ENCODE measurements at places on chromosomes 11 and 22.

DNA sequence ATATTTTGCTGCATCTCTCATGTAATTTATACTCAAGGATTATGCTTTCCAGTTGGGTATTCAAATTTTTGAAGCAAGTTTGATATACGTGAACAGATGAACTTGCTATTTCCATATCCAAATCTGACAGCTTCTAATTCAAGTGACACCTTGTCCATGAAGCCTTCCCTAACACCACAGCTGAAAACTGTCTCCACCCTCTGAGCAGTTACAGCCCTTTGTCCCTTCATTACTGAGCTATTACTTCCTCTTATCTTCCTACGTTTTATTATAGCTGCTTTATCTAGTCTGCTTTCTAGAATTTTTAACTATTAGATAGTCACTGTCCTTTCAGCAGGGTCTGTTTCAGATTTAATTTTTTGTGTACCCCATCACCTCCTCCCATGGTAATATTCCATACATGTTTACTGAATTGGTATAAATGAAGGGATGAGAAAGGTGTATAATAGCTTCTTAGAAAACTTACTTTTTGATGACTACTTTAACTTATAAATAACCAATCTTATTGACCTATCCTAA lies 13.3 kb upstream of the PRSS23 start:
- no peak for DNase-seq

DNA sequence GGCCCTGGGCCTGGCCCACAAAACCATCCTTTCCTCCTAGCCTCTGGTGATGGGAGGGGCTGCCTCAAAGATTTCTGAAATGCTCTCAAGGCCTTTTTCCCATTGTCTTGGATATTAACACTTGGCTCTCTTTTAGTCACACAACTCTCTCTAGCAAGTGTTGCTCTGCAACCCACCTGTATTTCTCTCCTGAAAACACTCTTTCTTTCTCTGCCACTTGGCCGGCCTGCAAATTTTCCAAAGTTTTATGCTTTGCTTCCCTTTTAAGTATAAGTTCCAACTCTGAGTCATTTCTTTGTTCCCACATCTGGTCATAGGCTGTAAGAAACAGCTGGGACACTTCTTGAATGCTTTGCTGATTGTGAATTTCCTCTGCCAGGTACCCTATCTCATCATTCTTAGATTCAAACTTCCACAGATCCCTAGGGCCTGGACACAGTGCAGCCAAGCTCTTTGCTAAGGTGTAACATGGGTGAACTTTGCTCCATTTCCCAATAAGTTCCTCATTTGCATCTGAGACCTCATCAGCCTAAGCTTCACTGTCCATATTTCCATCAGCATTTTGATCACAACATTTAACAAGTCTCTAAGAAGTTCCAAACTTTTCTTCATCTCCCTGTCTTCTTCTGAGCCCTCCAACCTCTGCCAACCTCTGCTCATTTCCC lies 93.8 kb downstream of the TRIM29 start:
- no peak for DNase-seq

- DNase-seq: no peak
Measured at GRCh38 chr22:41106122-41106968, 14.0 kb downstream of the EP300 start.

DNA sequence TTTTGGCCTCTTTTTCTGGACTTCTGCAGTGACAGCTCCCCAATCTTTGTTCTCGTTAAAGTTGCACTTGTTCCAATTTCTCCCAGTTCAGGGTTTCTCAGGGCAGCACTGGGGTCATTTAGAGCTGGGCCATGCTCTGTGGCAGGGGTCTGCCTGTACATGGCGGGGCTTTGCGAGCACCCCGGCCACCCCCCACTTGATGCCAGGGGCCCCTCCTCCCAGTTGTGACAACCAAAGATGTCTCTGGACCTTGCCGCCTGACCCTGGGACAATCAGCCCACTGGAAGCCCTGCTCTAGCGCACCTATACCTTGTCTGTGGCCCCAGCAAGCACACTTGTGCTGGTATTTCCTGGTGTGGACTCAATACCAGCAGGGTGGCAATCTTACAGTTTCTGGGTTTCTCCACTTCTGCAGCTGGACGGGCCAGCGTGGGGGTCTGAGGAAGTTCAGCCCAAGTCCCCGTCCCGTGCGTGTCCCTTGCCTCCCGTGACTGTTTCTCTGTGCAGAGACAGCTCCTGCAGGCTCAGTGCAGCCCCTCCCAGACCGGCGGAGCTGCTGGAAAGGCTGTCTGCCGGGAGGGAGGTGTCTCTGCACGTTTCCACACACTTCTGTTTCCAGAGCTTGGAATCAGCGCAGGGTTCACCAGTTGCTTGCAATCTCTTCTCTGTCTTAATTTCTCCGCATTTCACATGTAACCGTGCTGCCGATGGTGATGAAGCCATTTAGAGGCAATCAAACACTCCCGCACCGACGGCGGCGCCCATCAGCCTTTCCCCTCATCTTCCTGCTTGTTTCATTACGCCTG lies 1328.9 kb downstream of the BRD1 start:
- no peak for DNase-seq

- no peak for DNase-seq
Measured at GRCh38 chr22:33706100-33706499, 214.2 kb downstream of the LARGE1 start.

DNA sequence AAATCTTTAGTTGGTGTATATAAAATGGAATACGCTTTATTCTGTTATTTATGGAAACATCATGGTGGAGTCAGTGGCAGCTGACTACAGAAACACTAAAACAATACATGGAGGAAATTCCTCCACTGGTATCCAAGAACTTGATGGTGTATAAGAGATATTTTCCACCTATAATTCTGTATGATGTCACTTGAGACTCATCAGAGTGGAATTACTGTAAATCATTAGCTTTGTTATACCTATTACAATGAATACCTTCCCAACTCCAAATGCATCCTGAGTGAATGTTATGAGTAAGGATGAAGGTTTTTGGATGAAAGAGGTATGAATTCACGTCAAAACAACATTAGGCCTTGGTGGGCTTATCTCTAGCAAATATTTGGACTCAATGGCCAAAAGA lies 258.5 kb upstream of the SORL1-AS1 start:
- DNase-seq: no peak

- DNase-seq: peak; percentile 27
Measured at GRCh38 chr22:48574776-48575617, 1252.7 kb downstream of the BRD1 start.

DNA sequence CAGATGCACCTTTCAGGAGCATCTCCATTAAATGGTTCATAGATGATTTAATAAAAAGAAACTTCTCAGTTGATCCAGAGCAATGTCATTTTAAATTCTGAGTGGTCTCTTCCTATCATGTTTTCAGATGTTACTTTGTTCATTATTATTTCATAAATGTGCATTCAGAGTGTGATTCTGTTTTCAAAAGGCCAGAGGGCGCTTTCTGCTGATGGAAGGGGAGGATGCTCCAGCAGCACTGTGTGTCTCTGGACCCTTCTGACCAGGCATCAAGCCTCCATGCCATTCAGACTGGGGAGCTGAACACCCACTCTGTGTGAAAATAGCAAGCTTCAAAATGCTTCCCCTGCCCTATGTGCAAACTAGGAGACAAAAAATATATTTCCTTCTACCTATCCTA lies 23.9 kb upstream of the CRTAM start:
- no peak for DNase-seq

- DNase-seq: no peak
Measured at GRCh38 chr11:61058583-61059259, 43.6 kb upstream of the CD5 start.

- DNase-seq: no peak
Measured at GRCh38 chr22:35454416-35455054, 54.6 kb downstream of the MCM5 start.

GRCh38 chr11:48103621-48104567 lies 112.7 kb upstream of the OR4B1 start:
- no peak for DNase-seq

DNA sequence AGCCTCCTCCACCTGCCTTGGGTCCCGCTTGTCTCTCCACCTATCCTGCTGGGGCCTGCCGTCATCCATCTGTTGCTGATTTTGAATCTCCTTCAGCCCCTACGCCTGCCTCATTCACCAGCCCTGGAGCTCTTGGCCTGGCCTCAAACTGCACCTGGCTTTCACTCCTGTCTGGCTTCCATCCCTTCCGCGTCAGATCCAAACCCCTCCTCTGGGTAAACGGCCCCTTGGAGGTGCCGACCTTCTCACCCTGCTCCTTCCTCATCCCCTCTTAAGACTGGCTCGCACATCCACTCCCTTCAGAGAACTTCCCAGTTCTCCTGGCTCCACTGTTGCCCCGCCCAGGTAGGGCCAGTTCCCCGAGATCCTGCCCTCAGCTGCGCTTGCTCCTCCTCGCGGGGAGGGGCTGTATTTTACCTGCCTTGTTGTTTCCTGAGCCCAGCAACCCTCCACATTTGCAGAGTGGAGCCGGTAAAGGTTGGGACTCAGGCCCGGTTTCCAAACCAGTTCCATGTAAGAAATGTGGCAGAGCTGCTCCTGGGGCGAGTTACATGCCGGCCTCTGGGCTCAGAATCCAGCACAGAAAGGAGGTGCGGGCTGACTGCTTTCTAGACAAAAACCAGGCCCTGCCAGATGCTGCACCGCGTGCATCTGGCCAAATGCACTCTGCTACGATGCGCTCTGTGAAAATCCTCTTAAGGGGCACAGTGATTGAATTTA lies 13.9 kb upstream of the SHANK2 start:
- no peak for DNase-seq

GRCh38 chr11:65953471-65953870 lies 8.1 kb upstream of the SART1 start:
- DNase-seq: no peak

Measured in stimulated activated CD8-positive, alpha-beta memory T cell treated with anti-CD3 and anti-CD28 coated beads, Interleukin-15, amount 100 ng/mL, for 48 hours (primary cell).